DMS 273 treated with DMSO at 0.1 percent for 48 hours (cell line): ENCODE measurements at places on chromosomes 7 and 10.

GRCh38 chr10:106900016-106900652 is 264.4 kb downstream of the SORCS1 start:
- no peak for DNase-seq

GRCh38 chr10:30248728-30249127 is 100.3 kb downstream of the MTPAP start:
- DNase-seq: no peak

- DNase-seq: no peak
Observed at GRCh38 chr7:23533238-23533604, 1.4 kb upstream of the TRA2A start.

- DNase-seq: no peak
Observed at GRCh38 chr10:79149662-79150443, 81.1 kb downstream of the ZMIZ1 start.

DNA sequence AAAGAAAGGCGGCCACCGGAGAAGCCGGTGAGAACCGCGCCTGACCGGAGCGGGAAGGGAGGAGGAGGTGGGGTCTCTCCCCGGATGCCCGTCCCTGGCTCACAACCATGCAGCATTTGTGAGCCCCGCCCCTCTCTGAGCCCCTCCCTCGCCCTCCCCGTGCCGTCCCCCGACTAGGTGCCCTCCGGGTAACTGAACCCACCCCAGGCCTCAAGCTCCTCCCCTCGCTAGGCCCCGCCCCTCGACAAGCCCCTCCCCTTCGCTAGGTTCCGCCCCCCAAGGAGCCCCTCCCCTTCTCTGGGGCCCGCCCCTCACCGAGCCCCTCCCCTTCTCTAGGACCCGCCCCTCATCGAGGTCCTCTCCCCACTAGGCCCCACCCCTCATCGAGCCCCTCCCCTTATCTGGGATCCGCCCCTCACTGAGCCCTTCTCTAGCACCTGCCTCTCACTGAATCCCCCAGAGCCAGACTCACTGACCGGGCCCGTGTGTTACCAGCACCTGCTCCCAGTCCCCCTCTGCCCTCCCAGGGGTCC is 42.2 kb upstream of the HSPB1 start:
- DNase-seq: no peak

DNA sequence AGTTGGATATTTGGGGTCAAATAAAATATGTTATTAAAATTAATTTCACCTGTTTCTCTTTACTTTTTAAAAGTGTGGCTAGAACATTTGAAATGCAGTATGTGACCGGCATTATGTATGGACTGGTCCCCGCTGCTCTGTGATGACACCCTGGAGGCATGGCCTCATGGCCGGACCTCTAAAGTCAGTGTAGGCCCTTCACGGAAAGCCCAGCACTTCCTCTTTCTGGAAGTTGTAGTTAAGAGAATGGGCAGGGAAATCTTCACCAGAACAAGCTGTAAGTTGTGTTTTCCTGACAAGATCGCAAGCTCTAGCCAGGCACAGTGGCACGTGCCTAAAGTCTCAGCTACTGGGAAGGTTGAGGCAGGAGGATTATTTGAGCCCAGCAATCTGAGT is 38.3 kb upstream of the SRGN start:
- no peak for DNase-seq

- no peak for DNase-seq
Observed at GRCh38 chr7:46468753-46469356, 547.8 kb upstream of the IGFBP3 start.

- DNase-seq: no peak
Observed at GRCh38 chr7:83528925-83529423, 120.0 kb downstream of the SEMA3E start.

DNA sequence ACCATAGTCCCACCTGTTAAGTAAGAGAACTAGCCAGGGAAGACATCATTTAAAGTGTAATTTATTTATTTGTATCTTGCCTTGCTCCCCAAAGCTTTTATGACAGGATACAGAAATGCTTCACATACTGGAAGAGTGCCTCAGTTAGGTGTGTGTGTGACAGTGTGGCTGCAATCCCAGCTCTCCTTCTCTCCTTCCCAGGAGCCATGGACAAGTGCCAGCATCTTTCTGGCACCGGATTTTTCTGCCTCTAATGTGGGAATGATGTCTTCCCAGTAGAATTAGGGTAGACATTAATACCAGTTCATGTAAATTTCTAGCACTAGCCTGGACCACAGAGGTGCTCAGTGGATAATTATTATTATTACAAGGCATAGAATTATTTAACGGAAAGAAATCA is 30.3 kb upstream of the ATXN7L1 start:
- DNase-seq: no peak
